ENCODE measurements at places on chromosomes 12 and 14.

GRCh38 chr12:94621662-94622359, 28.5 kb downstream of the TMCC3 start:
- DNase-seq = peak; percentile 37

DNA sequence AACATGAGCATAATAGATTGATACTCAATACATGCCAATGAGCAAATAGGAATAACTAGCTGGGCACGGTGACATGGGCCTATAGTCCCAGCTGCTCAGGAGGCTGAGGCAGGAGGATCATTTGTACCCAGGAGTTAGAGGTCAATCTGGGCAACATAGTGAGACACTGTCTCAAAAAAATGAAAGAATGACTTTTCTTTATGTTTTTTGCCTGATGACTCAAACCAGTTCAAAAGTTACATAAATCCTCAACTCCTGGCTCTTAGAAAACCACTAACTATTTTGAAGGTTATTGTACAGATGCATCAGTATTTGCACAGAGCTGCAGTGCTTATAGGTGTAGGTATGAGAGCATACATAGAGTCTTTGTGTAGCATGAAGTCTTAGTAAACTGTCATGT, 219.2 kb upstream of the RGS6 start:
- DNase-seq = no peak

DNA sequence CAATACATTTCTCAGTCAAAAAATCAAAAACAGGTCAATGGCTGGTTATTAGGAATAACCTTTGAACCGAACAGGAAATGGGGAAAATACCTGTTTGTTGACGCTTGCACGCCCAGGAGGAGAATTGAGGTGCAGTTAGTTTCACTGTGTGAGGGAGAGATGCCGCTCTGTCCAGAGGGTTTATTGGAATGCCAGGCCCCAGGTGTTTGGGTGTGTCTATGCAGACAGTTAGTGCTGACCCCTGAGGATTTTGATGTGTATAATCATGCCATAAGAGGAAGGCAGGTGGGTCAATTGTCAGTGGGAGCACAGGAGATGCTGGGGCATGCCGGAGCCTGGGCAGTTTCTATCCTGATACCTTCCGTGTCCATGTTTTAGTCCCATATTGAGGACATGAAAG, 100.8 kb upstream of the DIO3 start:
- no peak for DNase-seq

- DNase-seq = no peak
These were observed 79.1 kb upstream of the ATP2B1 start for GRCh38 chr12:89787763-89788162.

Measured in activated T-helper 2 cell treated with anti-CD3 and anti-CD28 coated beads, Interferon-gamma antibody, Interleukin-2, Interleukin-4, amounts not matched to agents 10 μg/mL and 5 μg/mL and 100 μg/mL, durations not matched to agents 14 hours and 24 hours and 36 hours (primary cell).